ENCODE measurements at places on chromosomes 5 and 9.

DNA sequence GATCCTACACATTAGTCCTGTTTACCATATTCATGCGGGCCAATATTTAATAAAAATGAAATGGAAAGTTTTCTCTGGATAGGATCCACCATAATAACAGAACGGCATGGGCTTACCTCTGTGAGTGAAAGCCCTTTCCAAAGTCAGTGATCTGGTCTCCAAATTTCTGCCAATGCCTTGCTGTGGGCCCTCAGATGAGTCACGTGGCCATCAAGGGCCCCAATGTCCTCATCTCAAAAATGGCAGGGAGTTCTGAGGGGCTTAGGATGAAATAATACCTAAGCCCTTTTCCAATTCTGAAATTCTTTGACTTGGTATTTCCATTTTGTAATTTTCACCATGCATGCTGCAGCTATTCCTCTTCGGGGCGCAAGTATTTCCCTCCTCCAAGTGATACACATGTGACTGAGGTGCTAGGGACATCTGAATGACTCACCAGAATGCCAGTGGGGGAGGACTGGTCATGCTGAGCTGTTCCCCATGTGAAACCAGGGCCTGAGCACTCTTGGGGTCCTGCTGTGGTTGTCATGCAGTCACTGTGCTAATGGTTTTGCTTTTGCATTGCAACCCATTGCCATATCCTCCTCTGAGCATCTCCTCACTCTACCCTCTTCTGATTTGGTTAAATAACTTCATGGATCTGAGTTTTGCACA lies 35.0 kb downstream of the ITK start:
- H3K36me3 ChIP-seq = no peaks in the 10 kb centered on the region
- DNase-seq = no peak
- H3K27me3 ChIP-seq = no peaks in the 10 kb centered on the region
- H3K4me3 ChIP-seq = no peak overlapping the region
- H3K4me1 ChIP-seq = no peaks in the 10 kb centered on the region
- H3K27ac ChIP-seq = no peak overlapping the region

DNA sequence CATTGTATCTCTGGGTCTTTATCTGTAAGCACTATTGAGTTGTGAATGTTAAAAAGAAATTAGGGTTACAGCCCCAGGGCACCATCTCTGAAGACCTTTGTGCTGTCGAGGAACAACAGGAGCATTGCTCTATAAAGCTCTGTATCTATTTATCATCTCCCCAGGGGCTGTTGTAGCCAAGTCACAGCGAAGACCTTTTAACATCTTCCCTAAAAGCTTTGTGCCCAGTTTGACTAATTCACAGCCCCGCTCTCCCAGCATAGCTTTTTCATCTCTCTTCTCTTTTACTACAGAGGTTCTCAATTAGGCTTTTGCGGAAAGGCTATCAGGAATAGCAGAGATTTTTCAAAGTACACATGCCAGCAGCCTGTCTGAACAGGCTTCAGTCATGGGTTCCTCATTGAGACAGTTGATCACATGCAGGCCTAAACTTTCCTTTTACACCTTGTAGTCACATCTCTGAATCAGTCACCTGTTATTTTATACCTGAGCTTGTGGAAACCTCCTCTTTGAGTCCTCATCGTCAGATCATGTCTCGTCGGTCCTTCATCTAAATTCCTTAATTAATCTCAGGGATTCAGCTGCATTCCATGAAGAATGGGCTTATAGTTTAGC lies 140.5 kb downstream of the NPR3 start:
- H3K36me3 ChIP-seq = no peaks in the 10 kb centered on the region
- H3K27ac ChIP-seq = peak overlapping the region; percentile 47
- peaks cover 28% of the 10 kb centered on the region for H3K4me1 ChIP-seq
- DNase-seq = no peak
- no peaks in the 10 kb centered on the region for H3K27me3 ChIP-seq
- no peak overlapping the region for H3K4me3 ChIP-seq

- peak overlapping the region; percentile 60 for H3K27ac ChIP-seq
- H3K36me3 ChIP-seq = no peaks in the 10 kb centered on the region
- no peak for DNase-seq
- no peaks in the 10 kb centered on the region for H3K4me1 ChIP-seq
- no peaks in the 10 kb centered on the region for H3K27me3 ChIP-seq
Observed at GRCh38 chr5:96332535-96333366, 100.3 kb downstream of the PCSK1 start.

- H3K36me3 ChIP-seq = no peaks in the 10 kb centered on the region
- no peak for DNase-seq
- H3K4me3 ChIP-seq = no peak overlapping the region
- H3K27me3 ChIP-seq = no peaks in the 10 kb centered on the region
- no peak overlapping the region for H3K27ac ChIP-seq
Observed at GRCh38 chr5:175590471-175590881, 67.4 kb upstream of the HRH2 start.

- no peak overlapping the region for H3K4me3 ChIP-seq
- H3K36me3 ChIP-seq = no peaks in the 10 kb centered on the region
- no peak overlapping the region for H3K27ac ChIP-seq
- H3K27me3 ChIP-seq = no peaks in the 10 kb centered on the region
Observed at GRCh38 chr5:127297348-127298035, 6.9 kb downstream of the MEGF10 start.

DNA sequence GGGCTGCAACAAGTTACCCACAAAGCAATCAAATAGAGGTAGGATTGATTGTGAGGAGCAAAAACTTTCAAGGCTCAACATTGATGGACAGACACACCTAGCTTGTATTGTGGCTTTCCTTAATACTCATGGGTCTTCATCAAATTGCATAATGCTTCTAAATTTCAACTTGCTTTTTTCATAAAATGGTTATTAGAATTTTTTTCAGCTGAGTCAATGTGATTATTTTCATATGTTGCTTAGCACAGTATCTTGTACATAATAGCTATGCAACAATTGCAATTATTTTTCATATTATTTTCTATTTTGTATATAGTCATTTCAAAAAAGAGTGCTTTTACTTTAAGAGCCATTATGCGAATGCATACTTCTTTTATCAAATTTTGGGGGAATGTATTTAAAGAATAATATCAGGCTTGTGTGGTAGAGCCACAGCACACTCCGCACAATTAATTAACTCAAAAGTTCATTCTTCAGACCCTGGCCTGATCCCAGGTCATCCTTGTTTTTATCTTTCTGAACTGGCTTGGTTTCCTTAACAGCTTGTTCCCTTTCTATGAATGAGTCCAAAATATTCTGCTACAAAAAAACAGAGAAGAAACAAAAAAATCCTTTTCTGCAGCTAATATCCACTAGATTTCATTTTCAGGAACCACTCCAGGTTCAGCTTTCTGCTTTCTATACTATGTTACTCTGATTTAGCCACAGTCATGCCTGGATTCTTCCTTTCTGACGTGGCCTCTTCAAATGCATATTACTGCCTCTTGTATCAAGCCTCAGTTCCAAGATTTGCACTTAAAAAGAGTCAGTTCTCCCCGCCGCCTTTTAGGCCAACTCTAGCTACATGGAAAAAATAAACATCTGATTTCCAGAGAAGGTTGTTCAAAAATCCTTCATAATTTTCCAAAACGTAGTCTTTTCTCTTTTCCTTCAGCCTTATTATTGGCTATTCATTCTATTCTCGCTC lies 45.3 kb upstream of the CDH9 start:
- no peak overlapping the region for H3K4me3 ChIP-seq
- H3K27ac ChIP-seq = no peak overlapping the region
- H3K36me3 ChIP-seq = no peaks in the 10 kb centered on the region
- H3K4me1 ChIP-seq = no peaks in the 10 kb centered on the region
- DNase-seq = no peak
- no peaks in the 10 kb centered on the region for H3K27me3 ChIP-seq

DNA sequence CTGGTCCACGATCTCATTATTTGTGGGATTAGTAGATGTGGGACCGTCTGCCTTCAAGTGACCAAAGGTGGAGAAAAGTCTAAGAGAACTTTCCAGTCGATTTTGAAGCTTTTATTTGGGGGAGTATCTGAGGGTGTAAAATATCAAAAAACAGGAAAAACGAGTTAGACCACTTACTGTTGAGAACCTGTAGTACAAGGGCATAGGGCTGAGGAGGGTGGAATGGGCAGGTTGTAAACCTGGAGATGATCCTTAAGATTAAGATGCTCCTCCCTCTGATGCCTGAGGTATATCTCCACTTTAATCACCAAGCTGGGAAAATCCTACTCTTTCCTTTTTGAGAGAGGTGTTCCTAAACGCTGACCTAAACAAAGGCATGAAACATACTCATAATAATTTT lies 32.0 kb upstream of the GTF2H2C start:
- no peak overlapping the region for H3K27ac ChIP-seq
- no peaks in the 10 kb centered on the region for H3K4me1 ChIP-seq
- DNase-seq = no peak
- no peaks in the 10 kb centered on the region for H3K36me3 ChIP-seq
- peaks cover 3% of the 10 kb centered on the region for H3K27me3 ChIP-seq
- H3K4me3 ChIP-seq = no peak overlapping the region

DNA sequence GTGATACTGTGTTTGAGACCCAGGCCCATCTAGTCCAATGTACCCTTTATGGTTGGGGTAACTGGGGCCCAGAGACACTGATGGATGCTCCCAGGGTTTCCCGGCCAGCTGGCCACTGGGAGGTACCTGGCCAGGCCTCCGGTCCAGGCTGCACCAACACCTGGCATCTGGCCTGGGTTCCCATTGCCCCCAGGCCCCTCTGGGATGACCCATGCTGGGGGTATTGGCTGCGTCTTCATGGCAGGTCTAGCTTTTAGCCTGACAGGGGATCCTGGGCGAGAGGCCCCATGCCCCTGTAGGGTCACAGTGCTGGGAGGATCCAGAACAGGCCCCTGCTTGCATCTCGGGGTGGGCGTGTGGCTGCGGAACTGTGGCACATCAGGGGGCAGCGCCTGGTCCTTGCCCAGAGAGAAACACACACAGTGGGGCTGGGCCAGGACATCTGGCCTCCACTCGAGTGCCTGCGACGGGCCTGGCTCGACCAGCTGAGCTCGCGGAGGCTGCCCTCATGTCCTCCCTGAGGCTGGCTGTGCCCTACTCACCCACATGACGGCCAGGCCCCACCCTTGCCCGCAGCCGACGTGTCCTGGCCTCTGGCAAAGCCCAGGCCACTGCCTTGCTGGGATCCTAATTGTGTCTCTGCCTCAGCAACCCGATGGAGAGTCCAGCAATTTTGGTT lies 21.5 kb upstream of the COL5A1 start:
- H3K27ac ChIP-seq = no peak overlapping the region
- H3K36me3 ChIP-seq = no peaks in the 10 kb centered on the region
- peaks cover 45% of the 10 kb centered on the region for H3K4me1 ChIP-seq

DNA sequence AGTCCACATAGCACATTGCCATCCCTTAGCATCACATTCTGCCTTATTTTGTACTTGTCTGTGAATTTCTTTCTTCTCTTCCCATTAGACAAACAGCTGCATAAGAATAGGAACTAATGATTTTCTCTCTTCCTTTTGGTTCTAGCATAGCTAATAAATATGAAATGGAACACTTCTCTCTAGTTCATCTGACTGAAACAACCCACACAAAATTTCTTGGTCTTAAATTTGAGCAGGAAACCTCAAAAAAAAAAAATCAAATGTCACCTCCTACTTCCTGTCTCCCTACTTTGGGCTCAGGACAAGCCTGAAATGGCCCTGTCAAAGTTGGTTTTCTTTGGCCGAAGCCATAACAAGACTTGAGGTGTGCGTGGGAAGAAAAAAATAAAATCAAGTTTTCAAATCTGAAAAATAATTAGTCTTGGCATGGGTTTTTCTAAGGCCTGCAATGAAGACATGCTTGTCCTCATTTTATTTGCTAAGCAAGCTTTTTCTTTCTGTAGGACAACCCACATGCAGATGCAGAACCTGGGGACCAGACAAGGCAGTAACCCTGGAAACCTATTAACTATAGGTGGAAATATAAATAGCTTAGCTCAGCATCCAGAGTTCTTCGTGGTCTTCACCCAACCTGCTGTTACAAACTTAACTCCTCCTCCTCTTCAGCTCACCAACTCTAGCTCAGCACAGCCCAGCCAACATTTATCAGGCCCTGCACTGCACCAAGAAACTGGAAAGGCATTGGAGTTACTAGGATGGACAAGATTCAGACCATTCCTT lies 523.5 kb upstream of the KLF4 start:
- H3K4me3 ChIP-seq = no peak overlapping the region
- no peak overlapping the region for H3K27ac ChIP-seq
- no peaks in the 10 kb centered on the region for H3K27me3 ChIP-seq
- H3K36me3 ChIP-seq = no peaks in the 10 kb centered on the region

GRCh38 chr5:133682451-133682850 lies 70.1 kb upstream of the FSTL4 start:
- H3K4me1 ChIP-seq = peaks cover 6% of the 10 kb centered on the region
- no peaks in the 10 kb centered on the region for H3K36me3 ChIP-seq
- DNase-seq = peak; percentile 34
- no peak overlapping the region for H3K4me3 ChIP-seq
